ENCODE measurements at places on chromosomes 1 and 21.

- DNase-seq, result no peak
Observed at GRCh38 chr1:204592246-204592948, 76.2 kb downstream of the MDM4 start.

GRCh38 chr1:4603295-4604110, 50.9 kb upstream of the AJAP1 start:
- DNase-seq, result no peak

DNA sequence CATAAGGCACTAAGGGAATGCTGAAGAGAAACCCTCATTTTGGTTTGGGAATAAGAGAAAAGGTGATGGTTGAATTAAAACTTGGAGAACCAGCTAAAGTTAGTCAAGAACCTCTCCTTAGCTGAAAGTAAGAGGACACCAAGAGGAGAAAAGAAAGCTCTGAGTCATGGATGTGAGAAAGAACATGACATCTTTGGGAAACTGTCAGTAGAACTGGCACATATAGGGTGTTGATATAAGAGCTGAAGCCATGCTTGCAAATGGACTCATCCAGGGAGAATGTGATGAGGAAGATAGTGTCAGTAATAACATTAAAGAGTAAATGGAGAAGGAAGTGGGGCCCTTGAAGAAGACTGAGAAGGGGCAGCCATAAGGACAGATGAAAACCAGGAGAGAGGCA, 54.3 kb downstream of the LRRC8C start:
- DNase-seq, result no peak

DNA sequence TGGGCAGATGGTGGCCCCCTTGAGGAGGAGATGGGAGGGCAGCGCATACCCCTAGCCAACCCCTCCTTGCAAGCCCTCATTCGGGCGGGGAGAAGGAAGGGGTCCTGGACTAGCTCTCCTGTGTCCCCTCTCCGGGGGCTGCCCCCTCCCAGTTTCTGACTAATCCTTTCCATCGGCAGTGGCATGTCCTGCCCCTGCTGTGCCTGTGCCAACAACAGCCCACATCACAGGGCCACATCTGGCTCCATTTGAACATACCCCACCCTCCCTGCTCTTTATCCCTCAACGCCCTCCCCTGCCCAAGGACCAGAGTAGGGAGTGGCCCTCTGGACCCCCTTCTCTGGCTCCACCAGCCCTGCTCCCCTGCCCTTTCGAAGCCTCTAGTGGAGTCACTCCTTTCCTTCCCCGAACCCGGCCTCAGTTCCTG, 11.0 kb upstream of the LMNA start:
- no peak for DNase-seq

All from H9 (cell line).